ENCODE measurements at places on chromosomes 11 and 22. TPM values are rescaled to one million over a fixed set of nuclear protein-coding genes. Genes with fewer than 3 reads are reported as not detected.

DNA sequence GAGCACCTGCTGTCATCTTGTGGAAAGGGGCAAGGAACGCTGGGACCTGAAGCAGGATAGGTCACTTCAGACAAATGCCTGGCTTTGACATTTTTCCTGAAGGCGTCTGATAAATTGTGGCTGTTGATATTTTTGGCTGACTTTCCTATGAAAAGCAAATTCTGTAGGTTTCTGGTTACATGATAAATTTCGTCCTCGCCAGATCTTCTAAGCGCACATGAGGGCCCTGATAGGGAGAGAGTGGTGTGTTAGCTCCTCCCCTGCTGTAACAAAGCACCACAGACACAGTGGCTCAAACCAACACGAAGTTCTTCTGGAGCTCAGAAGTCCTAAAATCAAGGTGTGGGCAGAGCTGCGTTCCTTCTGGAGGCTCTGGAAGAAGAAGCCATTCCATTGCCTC, 19.6 kb downstream of the APOL4 start:
- no peak for DNase-seq
- H3K27ac ChIP-seq = no peak overlapping the region
- no peaks in the 10 kb centered on the region for H3K27me3 ChIP-seq
- H3K36me3 ChIP-seq = no peaks in the 10 kb centered on the region
- no peak overlapping the region for H3K4me3 ChIP-seq

DNA sequence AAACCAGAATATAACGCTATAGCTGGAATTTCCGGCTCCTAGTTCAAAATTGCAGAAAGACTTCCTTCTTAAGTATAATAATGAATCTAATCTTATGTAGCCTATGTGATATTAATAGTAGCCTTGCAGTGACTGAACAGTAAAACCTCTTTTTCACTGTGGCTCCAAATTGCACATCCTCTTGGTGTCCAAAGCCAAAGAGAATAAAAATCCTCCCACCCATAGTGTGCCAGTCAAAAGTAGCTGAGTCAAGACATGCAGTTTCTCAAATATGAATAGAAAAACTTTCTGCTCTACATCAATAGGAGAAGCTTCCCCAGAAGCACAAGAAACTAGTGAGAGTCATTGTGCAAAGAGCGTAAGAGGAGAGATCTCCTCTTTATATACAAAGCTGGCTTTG, 76.0 kb upstream of the PICALM start:
- no peak overlapping the region for H3K4me3 ChIP-seq
- no peak for DNase-seq
- no peak overlapping the region for H3K27ac ChIP-seq
- no peaks in the 10 kb centered on the region for H3K36me3 ChIP-seq
- H3K27me3 ChIP-seq = no peaks in the 10 kb centered on the region

DNA sequence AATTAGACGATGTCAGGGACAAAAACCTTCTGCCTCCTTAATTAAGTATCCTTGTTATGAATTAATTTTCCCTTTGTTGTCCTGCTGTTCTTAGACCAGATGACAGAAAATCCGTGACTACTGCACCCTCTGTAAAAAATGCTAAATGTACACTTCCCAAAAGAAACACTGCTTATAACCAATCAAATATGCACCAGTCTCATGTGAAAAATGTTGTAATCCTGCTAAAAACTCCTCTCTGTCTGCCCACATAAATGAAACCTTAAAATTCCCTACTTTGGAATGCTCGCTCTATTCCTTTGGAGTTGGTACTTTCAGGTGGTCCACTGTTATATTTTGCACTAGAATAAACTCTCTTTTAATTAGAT, 366.8 kb upstream of the CCDC179 start:
- no peak for DNase-seq
- H3K36me3 ChIP-seq = no peaks in the 10 kb centered on the region
- H3K4me3 ChIP-seq = no peak overlapping the region
- no peaks in the 10 kb centered on the region for H3K4me1 ChIP-seq

DNA sequence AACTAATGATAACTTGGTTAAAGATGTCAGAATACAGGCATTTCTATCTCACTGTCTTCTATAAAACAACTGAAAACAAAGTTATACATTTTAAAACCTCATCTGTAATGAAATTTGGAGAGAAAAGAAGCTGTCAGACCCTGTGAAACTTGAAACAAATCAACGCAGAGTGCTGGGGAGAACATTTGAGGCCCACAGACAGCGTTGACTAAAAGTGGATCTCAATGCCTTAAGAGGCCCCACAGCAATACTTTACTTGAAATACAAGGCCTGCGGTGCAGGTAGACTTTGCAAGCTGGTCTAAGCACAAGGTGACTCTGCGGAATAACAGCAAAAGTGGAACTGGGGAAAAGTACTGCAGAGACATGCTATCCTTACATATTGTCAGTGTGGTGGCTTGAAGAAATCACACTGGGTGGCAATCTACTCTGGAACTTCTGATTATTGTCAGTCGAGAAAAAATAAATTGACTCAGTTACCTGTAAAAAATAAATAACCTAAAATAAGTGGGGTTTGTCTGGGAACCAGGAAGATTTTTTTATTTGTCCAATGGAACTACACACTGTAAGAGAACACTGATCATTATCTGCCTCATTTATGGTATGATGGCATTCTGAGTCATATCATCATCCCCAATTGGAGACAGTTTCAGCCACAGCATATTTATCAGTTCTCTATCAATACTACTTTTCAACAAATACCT, 138.9 kb downstream of the LUZP2 start:
- DNase-seq = no peak
- no peaks in the 10 kb centered on the region for H3K27me3 ChIP-seq
- H3K4me1 ChIP-seq = no peaks in the 10 kb centered on the region
- H3K36me3 ChIP-seq = no peaks in the 10 kb centered on the region

DNA sequence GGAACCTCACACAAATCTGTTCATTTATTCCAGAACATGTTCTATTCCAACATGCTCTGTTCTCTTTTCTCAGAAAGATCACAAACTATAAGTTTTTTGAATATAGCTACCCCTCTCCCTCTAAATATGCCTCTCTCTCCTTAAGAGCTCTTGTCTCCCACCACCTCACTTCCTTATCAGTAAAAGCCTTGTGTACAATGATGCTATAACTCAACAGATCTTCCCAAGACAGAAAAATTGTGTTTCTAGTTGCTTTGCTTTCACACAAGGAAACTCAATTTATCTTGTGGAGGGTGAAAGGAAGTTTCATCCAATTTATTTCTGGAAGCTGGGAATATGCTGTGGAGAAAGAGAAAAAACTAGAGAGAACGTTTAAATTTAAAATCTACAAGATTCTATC, 64.4 kb downstream of the FAM76B start:
- no peaks in the 10 kb centered on the region for H3K36me3 ChIP-seq
- no peak for DNase-seq
- no peaks in the 10 kb centered on the region for H3K4me1 ChIP-seq

DNA sequence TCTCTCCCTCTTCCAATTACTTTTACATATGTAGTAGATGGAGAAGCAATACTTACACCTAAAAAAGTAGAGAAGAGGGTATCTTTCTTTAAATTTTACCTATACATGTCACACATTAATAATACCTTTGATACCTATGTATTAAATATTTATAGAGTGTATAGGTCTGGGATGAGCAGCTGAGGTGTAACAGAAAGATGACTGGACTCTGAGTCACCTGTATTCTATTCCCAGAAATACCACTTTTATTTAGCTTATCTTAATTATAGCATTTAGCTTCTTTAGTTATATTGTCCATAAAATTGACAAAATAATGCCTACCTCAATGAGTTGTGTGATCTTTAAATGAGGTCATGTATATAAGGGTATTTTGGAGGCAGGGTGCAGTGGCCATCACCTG, 30.6 kb upstream of the YAP1 start:
- no peak overlapping the region for H3K4me3 ChIP-seq
- DNase-seq = no peak
- H3K36me3 ChIP-seq = no peaks in the 10 kb centered on the region
- no peaks in the 10 kb centered on the region for H3K27me3 ChIP-seq
- H3K27ac ChIP-seq = no peak overlapping the region

DNA sequence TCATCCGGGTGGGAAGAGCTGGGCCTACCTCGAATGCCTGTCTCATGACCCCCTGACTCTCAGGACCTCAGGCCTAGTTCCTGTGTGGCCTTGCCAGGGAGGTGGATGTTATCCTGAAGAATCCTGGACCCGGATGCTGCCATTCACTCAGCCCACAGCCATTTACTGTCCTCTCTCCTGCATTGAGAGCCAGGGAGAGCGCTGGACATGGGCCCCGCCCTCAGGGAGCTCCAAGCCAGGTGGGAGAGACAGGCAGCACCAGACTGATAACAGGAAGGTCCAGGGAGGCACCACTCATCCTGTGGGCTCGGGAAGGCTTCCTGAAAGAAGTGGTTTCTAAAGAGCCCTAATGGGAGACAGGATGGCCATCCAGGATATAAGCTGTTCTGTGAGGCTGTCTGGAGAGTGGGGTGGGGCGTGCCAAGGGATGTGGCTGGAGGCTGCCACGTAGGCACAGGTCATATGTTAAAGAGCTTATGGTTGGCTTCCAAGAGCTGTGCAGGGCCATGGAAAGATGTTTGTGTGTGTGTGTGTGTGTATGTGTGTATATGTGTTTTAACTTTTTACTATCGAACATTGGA, 8.6 kb downstream of the SERPINH1 start:
- H3K4me1 ChIP-seq = no peaks in the 10 kb centered on the region
- H3K36me3 ChIP-seq = peaks cover 5% of the 10 kb centered on the region
- DNase-seq = no peak
- H3K4me3 ChIP-seq = no peak overlapping the region
- no peaks in the 10 kb centered on the region for H3K27me3 ChIP-seq
- no peak overlapping the region for H3K27ac ChIP-seq

- no peaks in the 10 kb centered on the region for H3K4me1 ChIP-seq
- no peak for DNase-seq
- H3K4me3 ChIP-seq = no peak overlapping the region
- no peaks in the 10 kb centered on the region for H3K27me3 ChIP-seq
Observed at GRCh38 chr11:11498195-11498594, 123.6 kb downstream of the GALNT18 start.

DNA sequence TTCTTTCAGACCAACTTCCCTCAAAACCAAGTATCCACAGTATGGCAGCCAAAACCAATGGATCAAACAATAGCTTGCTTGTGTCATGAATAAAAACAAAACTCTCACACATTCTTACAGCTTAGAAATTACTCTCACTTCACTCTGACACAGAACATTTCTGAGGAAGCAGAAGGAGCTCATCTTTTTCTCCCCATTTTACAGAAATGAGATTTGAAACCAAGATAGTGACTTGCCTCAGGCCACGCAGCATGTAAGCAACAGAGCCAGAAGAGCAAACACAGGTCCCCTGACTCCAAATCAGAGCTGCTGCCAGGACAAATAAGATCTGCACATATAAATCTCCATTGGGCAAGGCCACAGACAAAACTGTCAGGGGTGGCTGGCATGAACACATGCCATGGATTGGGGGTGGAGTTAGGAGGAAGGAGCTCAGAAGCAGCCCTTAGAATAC, 64.8 kb downstream of the RAB30 start:
- H3K36me3 ChIP-seq = no peaks in the 10 kb centered on the region
- H3K4me3 ChIP-seq = no peak overlapping the region
- H3K4me1 ChIP-seq = peaks cover 15% of the 10 kb centered on the region
- no peak overlapping the region for H3K27ac ChIP-seq
- no peaks in the 10 kb centered on the region for H3K27me3 ChIP-seq
- no peak for DNase-seq

DNA sequence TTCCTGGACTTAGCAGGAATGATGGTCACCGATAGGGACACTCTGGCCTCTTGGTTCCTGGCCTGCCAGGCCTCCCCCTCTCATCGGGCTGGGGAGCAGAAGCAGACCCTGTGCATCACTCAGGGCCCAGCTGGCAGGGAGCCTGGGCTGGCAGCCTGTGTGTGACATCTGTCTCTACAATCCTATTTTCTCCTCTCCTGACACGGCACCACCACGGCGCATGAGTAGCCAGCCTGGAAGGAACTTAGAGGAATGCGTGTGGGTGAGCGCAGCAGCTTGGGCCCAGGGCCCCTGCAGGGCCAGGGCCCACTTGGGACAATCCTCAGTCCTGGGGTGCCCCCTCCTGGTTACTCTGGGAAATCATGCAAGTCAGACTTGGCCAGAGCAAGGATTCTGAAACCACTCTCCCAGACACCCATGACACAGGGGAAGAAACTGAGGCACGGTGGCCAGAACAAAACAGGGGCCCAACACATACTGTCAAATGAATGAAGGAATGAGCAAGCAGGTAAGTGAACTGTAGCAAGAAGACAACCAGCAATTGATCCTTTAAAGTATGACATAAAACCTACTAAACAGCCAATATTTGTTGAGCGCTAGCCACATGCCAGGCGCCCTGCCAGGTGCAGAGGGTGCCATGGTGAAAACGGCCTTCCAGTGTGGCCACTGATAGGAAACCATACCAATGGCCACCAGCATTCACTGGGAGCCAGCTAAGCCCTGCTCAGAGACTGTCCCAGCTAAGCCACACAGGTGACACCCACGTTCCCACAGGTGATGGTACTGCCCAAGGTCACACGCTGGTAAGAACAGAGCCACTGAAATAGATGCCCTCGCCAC, 13.3 kb downstream of the RSPH14 start:
- H3K4me3 ChIP-seq = no peak overlapping the region
- H3K27me3 ChIP-seq = no peaks in the 10 kb centered on the region

- H3K27ac ChIP-seq = no peak overlapping the region
- no peak for DNase-seq
- no peaks in the 10 kb centered on the region for H3K36me3 ChIP-seq
Observed at GRCh38 chr11:26424255-26424654, 92.3 kb downstream of the ANO3 start.

GRCh38 chr11:116513278-116513823, 259.4 kb downstream of the BUD13 start:
- H3K27me3 ChIP-seq = no peaks in the 10 kb centered on the region
- H3K4me1 ChIP-seq = no peaks in the 10 kb centered on the region
- no peak overlapping the region for H3K27ac ChIP-seq
- DNase-seq = no peak
- H3K36me3 ChIP-seq = no peaks in the 10 kb centered on the region
- H3K4me3 ChIP-seq = no peak overlapping the region

DNA sequence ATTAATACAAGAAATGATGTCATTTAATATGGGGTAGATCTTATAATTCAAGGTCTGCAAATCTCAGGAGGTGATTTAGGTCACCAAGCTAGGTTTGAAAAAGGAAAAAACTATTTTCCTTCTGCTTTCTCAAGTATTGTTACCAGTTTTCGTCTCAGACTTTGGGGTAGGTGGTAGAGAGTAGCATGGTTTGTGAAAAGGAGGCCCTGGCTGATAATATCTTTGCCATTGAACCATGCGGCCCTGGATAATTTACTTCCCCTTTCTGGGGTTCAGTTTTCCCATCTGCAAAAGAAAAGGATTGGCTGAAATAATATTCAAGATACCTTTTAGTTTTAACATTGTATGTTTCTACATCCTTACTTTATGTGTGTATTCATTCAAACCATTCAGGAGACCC, 92.1 kb downstream of the WNT11 start:
- no peak overlapping the region for H3K27ac ChIP-seq
- DNase-seq = no peak
- H3K36me3 ChIP-seq = no peaks in the 10 kb centered on the region

DBX1 gene
- total RNA-seq = not detected

NTM gene
- 0.10 TPM for total RNA-seq

KCNJ11 gene
- total RNA-seq = 0.67 TPM

KCNE3 gene
- 0.15 TPM for total RNA-seq
